ENCODE measurements at places on chromosomes 1 and 21. TPM values are rescaled to one million over a fixed set of nuclear protein-coding genes. Genes with fewer than 3 reads are reported as not detected.

The EDARADD gene
- 0.32 TPM for total RNA-seq

The UBXN10 gene
- not detected for total RNA-seq

The S100A7A gene
- not detected for total RNA-seq

The SLAMF8 gene
- total RNA-seq: not detected

The MINDY1 gene
- total RNA-seq: 11.0 TPM

The SHISA4 gene
- 25.0 TPM for total RNA-seq

The SLAMF1 gene
- not detected for total RNA-seq

The MSH4 gene
- 0.43 TPM for total RNA-seq

The AUNIP gene
- 3.5 TPM for total RNA-seq

The ARHGAP30 gene
- not detected for total RNA-seq

The BGLAP gene
- total RNA-seq: not detected

The LAMC2 gene
- 27.6 TPM for total RNA-seq

The FHAD1 gene
- total RNA-seq: under 0.01 TPM

The NR1I3 gene
- total RNA-seq: not detected

The RAB7B gene
- 4.2 TPM for total RNA-seq

The ZNF683 gene
- total RNA-seq: not detected

The PLA2G2D gene
- total RNA-seq: not detected

The TSSK3 gene
- 0.86 TPM for total RNA-seq

The DIO1 gene
- total RNA-seq: not detected

The HES3 gene
- total RNA-seq: not detected

The KIAA0319L gene
- total RNA-seq: 63.0 TPM

The SPRR1B gene
- total RNA-seq: not detected

The CFHR1 gene
- total RNA-seq: not detected

The KCNK1 gene
- 2.6 TPM for total RNA-seq

The KRTAP12-2 gene
- not detected for total RNA-seq

The BLZF1 gene
- total RNA-seq: 30.0 TPM

The VANGL1 gene
- total RNA-seq: 10.8 TPM

The GNG12 gene
- 201 TPM for total RNA-seq

The CLCA2 gene
- 0.43 TPM for total RNA-seq

The TMEM240 gene
- total RNA-seq: 2.3 TPM

The GPR89B gene
- 12.6 TPM for total RNA-seq

The RIMS3 gene
- 0.32 TPM for total RNA-seq

The MCOLN2 gene
- total RNA-seq: 1.7 TPM

The FTCD gene
- total RNA-seq: 0.43 TPM

The MPL gene
- total RNA-seq: not detected

The MATN1 gene
- total RNA-seq: not detected

The RGS2 gene
- 25.9 TPM for total RNA-seq

The SPATA1 gene
- 0.97 TPM for total RNA-seq

The LCE2A gene
- total RNA-seq: 0.43 TPM

The NBPF10 gene
- total RNA-seq: 1.3 TPM

The RFX5 gene
- total RNA-seq: 58.7 TPM

The TPTE gene
- 0.43 TPM for total RNA-seq

The CHD1L gene
- 37.6 TPM for total RNA-seq
